B cell (primary cell): ENCODE measurements at places on chromosomes 7 and 10.

DNA sequence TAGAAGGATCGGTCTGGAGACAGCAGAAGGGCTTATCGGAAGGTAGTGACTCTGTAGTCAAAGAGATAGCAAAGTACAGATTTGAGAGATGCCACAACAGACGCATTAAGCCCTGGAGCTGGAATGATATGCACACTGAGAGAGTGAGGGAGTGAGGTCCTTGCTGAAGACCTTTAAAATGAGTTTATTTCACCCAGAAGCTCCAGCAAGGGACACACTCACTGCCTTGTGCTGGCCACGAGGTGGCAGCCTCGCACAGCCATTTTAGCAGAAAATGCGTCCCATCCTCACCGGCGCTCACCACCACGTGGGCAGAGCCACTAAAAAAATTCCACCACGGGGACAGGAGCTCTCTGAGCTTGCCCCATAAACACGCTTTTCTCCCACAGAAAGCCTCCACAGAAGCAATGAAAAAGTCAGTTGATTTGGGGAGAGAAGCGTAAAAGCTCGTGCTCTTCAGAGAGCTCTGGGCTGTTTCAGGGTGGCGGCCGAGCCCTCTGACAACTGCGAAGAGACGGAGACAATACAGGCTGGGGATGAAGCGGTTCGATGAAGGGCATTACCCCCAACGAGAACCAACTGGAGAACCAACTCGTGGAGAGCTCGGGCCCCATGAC lies 163.0 kb upstream of the KLF14 start:
- no peaks in the 10 kb centered on the region for H3K27me3 ChIP-seq
- peak; percentile 85 for DNase-seq
- H3K36me3 ChIP-seq = peaks cover 2% of the 10 kb centered on the region
- H3K27ac ChIP-seq = peak overlapping the region; percentile 21
- peaks cover 23% of the 10 kb centered on the region for H3K4me1 ChIP-seq

DNA sequence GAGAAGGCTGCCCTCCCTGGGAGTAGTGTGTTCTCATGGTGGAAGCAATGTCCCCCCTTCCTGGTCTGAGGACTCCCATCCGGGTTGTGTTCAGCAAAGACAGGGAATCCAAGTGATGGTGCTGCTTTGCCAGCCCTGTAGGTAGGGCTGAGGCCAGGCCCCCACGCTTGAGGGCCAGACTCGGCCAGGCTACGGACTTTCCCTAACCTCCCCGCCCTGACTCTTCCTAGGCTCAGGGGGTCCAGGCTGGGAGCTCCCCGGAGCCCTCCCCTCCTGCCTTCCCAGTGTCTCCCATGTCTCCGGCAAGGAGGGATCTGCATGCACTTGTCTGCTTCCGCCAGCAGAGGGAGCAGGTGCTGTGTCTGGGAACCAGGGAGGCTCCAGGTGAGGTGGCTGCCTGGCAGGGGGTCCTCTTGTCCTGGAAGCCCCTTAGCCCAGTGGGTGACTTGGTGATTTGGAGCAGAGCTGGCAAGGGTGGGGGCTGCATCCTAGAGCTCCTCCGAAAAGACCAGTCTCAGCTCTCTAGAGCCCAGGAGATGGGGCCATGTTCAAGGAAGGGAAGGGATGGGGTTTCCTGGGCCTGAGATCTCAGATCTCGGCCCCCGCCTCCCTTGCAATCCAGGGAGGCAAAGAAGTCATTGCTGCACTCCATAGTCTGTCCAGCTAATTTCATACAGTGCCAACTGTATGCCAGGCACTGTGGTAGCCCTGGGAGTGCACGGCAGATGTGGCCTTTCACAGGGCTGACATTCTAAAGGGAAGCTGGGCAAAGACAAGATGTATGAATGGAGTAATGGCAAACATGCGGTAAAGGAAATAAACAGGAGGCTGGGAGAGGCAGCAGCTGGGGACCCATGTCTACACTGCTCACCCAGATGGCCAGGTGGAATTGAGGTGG lies 20.3 kb upstream of the SFRP5 start:
- H3K4me1 ChIP-seq = peaks cover 6% of the 10 kb centered on the region
- no peak overlapping the region for H3K27ac ChIP-seq
- H3K4me3 ChIP-seq = no peak overlapping the region
- peak; percentile 63 for DNase-seq

GRCh38 chr10:16947069-16947468 lies 129.8 kb upstream of the RSU1 start:
- DNase-seq = no peak
- H3K4me1 ChIP-seq = no peaks in the 10 kb centered on the region
- H3K4me3 ChIP-seq = no peak overlapping the region
- no peaks in the 10 kb centered on the region for H3K36me3 ChIP-seq

DNA sequence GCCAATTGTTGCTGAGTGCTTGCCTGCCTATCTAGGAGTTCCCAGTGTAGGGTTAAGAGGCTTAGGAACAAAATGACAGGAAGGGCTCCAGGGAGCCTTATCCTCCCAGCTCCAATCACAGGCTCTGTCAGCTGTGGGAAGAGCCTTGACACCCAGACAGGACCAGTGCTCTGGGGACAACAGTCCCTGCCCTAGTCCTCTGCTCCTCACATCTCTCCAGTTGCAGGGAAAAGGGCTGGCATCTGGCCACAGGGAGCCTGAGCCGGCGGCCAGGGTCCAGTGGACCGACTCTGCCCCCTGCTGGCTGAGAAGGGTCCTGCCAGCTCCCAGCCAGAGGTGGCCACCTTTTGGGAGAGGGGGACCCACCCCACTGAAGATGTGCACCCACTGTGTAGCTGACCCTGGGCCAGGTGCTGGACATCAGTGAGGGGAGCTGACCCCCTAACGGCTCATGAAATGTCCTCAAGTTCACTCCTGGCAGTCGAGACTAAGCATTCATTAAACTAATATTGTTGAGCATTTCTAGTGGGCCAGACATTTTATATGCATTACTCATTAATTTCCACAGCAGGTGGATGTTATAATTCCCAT lies 17.6 kb downstream of the DNAJB12 start:
- peaks cover 61% of the 10 kb centered on the region for H3K4me1 ChIP-seq
- H3K27me3 ChIP-seq = no peaks in the 10 kb centered on the region
- peak; percentile 78 for DNase-seq
- H3K4me3 ChIP-seq = no peak overlapping the region
- H3K27ac ChIP-seq = no peak overlapping the region
- H3K36me3 ChIP-seq = no peaks in the 10 kb centered on the region

DNA sequence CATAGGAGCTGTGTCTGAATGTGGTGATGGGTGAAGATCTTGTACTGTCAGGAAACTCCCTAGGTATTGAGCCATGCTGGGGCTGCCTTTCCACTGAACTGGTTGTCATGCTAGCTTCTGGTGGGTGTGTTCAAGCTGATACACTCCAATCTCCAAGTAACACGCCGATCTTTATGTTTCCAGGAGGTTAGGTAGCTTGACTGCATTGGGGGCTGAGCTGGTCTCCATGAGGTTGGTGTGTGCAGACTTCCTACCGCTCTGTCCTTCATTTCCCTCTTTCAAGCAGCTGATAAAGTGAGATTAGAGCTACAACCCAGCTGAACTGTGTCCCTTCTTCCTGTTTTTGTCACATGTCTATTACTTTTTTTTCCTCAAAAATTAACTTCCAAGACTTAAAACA lies 265.5 kb downstream of the ANKRD30A start:
- H3K27me3 ChIP-seq = no peaks in the 10 kb centered on the region
- no peak for DNase-seq
- H3K36me3 ChIP-seq = no peaks in the 10 kb centered on the region
- no peak overlapping the region for H3K27ac ChIP-seq
- no peak overlapping the region for H3K4me3 ChIP-seq
- no peaks in the 10 kb centered on the region for H3K4me1 ChIP-seq

DNA sequence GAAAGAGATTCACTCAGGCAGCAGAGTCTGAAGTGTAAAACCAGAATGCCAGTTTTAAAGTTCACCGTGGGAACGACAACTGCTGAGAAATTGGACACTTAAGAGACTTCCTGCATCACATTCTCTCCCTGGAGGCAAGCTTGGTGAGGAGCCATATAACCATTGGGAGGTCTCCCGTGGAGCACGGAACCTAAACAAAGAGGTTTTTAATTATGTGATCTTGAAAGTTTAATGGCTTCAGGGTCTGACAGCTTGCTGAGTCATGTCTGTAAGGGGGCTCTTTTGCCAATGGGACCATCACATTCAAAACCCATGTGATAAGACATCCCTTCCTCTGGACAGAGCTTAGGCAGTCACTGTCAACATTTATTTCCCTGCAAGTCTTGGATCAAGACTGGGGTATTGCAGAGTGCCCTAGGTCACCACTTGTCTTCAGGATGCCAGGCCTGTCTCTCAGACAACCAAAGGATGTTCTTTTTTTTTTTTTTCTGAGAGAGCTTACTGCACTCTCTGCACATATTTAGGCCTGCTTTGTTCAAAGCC lies 674.4 kb downstream of the TYW1 start:
- no peaks in the 10 kb centered on the region for H3K36me3 ChIP-seq
- H3K4me3 ChIP-seq = no peak overlapping the region
- no peak for DNase-seq
- no peak overlapping the region for H3K27ac ChIP-seq

DNA sequence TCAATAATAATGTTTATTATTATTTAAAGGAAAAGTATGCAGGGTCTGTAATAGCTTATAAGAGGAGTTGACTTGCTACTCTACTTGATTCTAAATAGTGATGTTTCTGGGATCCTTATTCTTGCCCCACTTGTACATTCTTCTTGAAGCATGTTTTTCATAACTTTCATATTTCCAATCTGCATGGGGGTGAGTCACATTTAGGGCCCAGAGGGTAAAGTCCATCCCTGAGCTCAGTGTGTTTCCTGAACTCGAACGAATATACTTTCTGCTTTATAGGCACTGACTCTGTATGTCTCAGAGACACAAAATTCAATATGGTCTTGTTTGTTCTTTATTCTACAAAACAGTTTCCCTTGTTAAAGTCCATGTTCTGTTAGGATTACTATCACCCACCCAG lies 61.0 kb upstream of the SMIM30 start:
- H3K4me3 ChIP-seq = no peak overlapping the region
- no peak overlapping the region for H3K27ac ChIP-seq

- no peaks in the 10 kb centered on the region for H3K4me1 ChIP-seq
- H3K36me3 ChIP-seq = no peaks in the 10 kb centered on the region
- no peak overlapping the region for H3K27ac ChIP-seq
- no peak overlapping the region for H3K4me3 ChIP-seq
- H3K27me3 ChIP-seq = no peaks in the 10 kb centered on the region
These were observed 100.5 kb downstream of the TACC2 start for GRCh38 chr10:122089311-122090017.

GRCh38 chr10:17735166-17735941 lies 16.6 kb upstream of the TMEM236 start:
- H3K36me3 ChIP-seq = no peaks in the 10 kb centered on the region
- H3K27me3 ChIP-seq = no peaks in the 10 kb centered on the region
- no peak overlapping the region for H3K4me3 ChIP-seq
- H3K4me1 ChIP-seq = no peaks in the 10 kb centered on the region
- H3K27ac ChIP-seq = no peak overlapping the region

DNA sequence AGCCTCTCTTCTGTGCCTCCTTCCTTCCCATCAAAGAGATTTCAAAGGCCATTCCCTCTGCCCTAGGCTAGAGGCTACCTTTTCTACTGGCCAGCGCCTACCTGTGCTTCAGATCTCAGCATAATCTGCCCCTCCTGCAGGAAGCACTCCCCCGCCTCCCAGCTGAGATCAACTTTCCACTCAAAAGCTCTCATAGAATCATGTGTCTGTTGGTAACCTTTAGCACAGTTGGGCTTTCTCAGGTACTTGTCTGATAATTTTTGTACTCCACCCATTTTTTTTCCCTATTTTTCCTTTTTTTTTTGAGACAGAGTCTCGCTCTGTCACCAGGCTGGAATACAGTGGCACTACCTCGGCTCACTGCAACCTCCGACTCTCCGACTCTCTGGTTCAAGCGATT lies 231.0 kb upstream of the PRSS58 start:
- H3K4me1 ChIP-seq = peaks cover 8% of the 10 kb centered on the region
- H3K27ac ChIP-seq = no peak overlapping the region
- no peaks in the 10 kb centered on the region for H3K36me3 ChIP-seq
- peaks cover 5% of the 10 kb centered on the region for H3K27me3 ChIP-seq
- DNase-seq = no peak

DNA sequence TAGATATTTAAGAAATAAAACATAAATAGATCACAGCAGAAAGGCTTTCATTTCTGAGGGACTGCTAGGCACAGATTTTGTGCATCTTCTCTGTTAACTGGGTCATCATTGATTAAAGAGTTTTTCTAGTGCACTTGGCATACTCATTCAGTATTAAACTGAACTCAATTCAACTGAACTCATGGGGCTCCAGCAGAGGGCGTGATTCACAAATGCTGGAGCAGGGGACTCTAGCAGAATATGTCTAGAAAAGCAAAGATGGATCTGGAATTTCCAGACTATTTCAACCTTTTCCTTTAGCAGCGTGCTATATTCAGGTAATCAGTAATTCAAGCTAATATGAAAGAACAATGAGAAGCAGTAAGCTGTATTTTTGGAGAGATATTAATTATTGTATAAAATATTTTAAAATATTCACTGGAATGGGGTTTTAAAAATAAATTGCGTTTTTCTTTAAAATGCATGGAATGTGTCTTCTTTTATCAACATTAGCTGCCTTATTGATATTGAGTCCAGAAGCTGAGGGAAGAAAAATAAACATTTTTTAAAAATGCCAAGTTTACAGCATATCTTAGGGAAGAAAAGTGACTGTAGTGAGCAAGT lies 296.8 kb upstream of the CACNA2D1 start:
- no peak overlapping the region for H3K4me3 ChIP-seq
- no peaks in the 10 kb centered on the region for H3K36me3 ChIP-seq
- no peak for DNase-seq
- no peaks in the 10 kb centered on the region for H3K27me3 ChIP-seq

DNA sequence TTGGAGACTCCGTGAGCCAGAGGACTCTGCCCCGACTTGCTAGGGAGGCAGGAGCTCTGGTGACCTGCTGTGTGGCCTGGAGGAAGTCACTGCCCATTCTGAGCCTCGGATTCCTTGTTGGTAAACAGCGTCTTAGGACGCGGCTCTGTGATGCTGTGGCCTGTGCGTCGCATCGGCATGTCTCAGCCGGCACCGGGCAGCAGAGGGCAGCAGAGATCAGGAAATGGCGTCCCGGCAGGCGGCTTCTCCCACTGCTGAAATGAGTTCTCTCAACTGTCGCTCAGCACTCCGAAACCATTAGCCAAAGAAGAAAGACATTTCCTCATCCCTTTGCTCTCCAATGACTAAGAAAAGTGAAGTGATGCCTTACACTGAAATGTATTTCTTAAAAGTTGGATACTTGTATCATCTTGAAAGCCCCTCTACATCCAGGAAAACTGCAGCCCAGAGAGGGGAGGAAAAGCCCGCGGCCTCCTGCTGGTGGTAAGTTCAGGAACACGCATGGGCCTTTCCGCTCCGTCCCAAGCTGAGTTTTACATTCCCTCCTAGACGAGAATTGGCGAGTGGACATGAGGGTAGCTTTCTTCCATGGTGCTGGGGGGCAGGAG lies 91.7 kb downstream of the WDR11 start:
- no peaks in the 10 kb centered on the region for H3K36me3 ChIP-seq
- DNase-seq = peak; percentile 74
- no peak overlapping the region for H3K4me3 ChIP-seq
- H3K27me3 ChIP-seq = no peaks in the 10 kb centered on the region
- no peaks in the 10 kb centered on the region for H3K4me1 ChIP-seq

- H3K4me1 ChIP-seq = no peaks in the 10 kb centered on the region
- no peaks in the 10 kb centered on the region for H3K27me3 ChIP-seq
- no peaks in the 10 kb centered on the region for H3K36me3 ChIP-seq
- H3K4me3 ChIP-seq = no peak overlapping the region
- no peak for DNase-seq
- H3K27ac ChIP-seq = no peak overlapping the region
These were observed 69.2 kb upstream of the PIK3CG start for GRCh38 chr7:106795877-106796231.
